Astrocyte (in vitro differentiated cells and primary cell): ENCODE measurements at places on chromosomes 5 and 9.
A peak's percentile ranks its signal among the peaks of the same experiment; 100 is the strongest.

- peak; percentile 58 for DNase-seq
Observed at GRCh38 chr9:92954049-92954861, 6.9 kb downstream of the FGD3 start.

- no peak for DNase-seq
Observed at GRCh38 chr9:128770286-128771030, 1.3 kb downstream of the ZER1 start.

GRCh38 chr5:134567641-134568336 lies 42.3 kb downstream of the JADE2 start:
- DNase-seq, result peak; percentile 46

DNA sequence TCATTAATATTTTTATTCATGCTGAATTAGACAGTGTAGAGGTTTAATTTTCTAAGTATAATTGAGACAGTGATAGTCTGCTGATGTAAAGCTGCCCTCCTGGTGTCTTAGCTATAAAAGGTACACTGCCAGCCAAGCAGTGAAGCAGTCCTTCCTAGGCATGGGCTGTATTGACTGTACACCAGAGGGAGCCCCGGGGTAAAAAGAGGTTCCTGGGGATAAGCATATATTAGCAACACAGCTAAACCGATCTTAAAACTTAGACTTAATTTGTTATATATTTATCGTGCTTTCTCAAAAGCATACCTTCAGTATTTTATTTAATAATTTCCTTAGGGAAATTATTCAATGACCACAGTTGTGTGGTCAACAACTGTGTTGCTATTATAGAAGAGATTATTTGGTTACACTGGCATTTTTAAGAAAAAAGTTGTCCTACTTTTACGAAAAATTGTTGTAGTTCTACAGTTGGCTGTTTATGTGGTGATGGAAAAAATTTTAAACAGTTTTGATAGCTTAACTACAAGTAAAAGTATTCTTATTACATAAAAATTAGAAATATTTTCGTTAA lies 68.8 kb downstream of the ELL2 start:
- DNase-seq, result no peak

DNA sequence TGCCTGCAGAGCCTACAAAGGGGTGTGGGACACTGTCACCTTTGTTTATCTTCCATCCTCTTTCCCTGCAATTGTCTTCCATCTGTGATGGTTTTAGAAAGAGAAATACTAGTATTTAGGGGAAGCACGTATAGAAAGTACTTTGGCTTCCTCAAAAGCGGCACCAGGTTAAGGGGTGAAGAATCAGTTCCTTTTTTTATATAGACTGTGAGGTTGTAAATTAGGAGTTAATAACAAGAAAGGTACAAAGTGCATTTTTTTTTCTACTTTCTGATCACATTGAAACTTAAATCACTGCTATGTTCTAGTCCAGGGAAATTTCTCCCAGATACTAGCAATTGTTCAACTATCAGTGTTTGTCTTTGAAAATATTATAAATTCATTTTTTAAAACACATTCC lies 219.3 kb downstream of the CEMIP2 start:
- DNase-seq, result no peak

DNA sequence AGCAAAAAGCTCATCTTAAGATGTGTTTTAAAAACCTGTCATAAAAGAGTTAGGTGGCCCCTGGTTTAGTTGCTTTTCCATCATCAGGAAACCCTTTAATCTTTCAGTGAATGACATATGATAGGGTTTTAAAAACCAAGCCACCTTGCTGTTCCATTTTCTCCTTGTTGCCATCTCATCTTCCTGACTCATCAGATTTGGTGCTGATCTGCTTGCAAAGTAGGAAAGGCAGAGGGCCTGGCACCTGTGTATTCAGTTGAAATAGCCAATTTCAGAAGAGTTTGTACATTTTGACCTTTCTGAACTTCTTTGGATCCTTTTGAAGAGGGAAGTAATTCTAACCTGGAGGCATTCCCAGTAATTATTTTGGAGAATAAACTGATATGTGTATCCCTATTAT lies 272.7 kb downstream of the CD180 start:
- no peak for DNase-seq

GRCh38 chr5:174386306-174386705 lies 338.1 kb upstream of the MSX2 start:
- DNase-seq, result peak; percentile 95

DNA sequence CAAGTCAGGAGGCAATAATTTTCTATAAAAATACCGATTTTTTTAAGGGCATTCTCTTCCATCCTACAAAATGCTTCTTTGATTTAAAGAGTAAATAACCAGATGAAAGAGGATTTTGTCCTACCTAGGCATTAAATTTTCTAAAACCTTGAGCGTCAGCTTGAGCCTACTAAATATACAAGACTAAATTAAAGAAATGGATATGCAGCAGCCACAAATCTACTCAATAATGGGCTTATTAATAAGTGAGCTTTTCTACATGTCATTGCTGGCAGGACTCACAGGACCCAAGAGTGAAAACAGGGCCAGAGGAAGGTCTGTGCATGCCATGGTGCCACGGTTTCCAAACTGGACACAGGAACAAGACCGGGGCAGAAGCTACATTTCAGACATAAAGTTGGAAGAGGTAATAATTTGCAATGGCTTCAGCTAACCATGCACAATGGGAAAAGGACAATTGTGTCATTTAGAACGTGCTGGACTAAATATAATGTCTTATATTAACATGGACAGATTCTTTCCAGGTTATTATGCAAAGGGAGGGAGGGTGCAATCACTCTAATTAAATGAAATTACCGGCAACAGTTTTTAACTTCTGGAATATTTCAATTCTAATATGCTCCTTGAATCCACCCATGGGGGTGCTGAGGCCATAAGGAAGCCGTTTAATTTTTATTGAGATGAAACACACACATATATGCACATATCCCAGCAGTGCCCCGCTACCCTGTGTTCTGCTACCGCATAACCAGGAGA lies 5.2 kb downstream of the WHRN start:
- DNase-seq, result no peak

DNA sequence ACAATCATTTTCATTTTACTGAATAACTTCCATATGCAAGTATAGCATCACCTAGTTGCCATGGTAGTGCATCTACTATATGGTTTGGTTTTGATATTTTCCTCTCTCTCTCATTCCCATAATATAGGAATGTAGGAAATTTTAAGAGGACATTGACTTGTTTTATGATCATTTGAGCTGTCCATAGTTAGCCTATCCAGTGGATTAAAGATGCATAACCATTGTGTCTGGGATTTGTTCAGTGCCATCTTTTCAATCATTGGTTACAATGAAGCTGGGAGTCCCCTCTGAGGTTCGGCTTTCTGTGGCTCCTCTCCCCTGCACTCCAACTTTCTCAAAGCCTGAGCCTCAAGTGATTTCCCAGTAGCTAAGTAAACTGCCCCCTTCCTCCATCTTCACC lies 458.5 kb downstream of the RAB3C start:
- DNase-seq, result no peak

DNA sequence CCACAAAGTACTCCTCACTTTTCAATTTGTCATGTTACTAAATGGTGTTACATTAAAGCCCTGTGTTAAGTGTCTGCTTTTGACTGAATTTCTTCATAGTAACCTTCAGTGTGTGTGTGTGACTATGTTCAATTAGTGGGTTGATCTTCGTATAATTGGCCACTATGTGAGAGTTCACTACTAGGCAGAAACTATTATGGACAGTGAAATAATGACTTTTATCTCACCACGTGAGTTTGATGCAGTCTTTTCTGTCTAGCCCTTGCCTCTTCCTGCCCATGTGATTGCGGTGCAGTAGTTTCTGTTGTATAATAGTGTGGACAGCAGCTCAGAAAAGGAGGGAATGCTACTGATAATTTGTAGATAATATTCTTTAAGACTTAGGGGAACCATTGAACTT lies 1.8 kb upstream of the MAML1 start:
- no peak for DNase-seq

- DNase-seq, result peak; percentile 33
Observed at GRCh38 chr5:142151436-142152383, 43.1 kb downstream of the NDFIP1 start.

DNA sequence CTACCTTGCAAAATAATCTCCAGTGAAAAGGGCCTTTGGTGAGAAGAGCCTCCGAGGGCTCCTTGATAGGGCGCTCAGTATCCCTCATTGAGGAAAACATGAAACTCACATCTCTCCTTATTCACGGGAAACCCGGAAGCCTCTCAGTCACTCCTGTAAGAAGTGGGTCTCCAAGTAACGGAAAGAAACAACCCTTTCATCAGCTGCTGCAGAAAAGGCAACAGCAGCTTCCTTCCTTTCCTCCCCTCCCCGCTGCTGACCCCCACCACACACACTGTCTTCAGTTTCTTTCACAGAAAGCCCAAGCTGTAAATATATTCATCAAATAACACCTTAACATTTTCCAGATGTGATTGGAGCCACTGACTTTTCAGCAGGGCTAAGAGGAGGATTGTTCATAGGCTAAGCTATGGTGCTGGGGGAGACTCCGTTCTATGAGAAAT lies 81.4 kb downstream of the C9orf152 start:
- no peak for DNase-seq

DNA sequence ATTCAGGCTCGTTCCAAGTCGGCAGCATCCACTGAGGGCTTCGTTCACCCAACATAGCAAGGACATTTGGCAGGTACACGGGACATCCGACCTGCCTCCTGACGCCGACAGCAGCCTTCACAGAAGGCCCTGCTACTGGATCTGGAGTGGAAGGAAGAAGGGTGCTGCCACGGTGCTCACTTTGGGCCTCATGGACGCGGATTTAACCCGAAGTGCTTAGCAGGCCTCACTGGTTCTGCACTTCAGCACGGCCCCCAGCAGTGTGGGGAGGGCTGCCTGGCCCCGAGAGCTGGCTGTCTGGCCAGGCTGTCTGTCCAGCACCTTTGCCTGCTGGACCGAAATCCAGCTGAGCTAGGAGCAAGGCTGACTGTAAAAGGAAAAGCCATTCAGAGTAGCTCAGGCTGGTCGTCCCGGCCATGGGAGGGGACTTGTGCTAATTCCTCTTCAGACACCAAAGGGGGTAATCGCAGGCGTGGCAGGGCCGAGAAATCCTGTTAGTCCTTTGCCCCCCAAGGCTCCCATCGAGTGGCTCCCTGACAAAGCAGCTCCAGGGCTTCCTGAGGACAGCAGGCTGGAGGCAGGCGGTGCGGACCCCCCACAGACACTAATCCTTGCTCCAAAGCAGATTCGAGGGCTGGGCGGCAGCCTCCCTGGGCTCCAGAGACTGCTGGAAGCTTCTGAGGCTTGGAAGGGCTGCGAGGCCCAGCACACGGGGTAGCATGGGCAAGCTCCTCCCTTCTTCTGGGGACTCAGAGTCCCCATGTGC lies 11.1 kb upstream of the RXRA start:
- no peak for DNase-seq

DNA sequence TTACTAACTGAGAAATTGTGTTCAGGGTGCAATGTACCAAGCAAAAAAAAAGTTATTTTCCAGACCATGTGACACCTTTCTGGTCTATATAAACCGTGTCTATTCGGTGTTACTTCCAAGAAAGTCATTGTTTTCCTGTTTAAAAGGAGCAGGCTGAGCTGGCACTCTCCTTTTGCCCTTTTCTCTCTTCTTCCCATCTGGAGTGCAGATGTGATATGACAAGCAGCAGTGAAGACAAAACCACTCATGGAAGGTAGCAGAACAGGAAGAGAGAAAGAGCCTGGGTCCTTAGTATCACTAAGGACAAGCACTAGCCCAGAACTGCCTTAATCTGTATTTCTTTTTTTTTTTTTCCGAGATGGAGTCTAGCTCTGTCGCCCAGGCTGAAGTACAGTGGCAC lies 25.6 kb downstream of the LYRM7 start:
- DNase-seq, result no peak

DNA sequence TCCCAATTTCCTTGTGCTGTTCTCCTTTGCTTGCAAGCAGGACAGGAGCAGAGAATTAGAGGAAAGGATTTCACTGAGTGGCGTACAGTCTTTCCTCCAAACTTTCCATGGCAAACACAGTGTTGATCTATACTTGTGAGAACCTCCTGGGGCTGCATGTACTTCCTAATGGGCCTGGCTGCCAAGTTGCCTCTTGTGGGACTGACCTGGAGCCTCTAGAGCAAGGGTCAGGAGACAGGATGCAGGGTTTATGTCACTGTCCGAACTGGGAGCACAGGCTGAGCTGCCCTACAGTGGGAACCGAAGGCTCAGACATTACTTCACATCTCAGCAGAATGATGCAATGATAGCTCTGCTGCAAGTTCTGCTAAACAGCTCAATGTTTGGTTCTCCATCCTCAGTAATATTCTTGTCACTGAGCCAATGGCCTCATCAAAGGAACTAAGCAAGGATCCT lies 102.3 kb downstream of the ENC1 start:
- DNase-seq, result no peak

DNA sequence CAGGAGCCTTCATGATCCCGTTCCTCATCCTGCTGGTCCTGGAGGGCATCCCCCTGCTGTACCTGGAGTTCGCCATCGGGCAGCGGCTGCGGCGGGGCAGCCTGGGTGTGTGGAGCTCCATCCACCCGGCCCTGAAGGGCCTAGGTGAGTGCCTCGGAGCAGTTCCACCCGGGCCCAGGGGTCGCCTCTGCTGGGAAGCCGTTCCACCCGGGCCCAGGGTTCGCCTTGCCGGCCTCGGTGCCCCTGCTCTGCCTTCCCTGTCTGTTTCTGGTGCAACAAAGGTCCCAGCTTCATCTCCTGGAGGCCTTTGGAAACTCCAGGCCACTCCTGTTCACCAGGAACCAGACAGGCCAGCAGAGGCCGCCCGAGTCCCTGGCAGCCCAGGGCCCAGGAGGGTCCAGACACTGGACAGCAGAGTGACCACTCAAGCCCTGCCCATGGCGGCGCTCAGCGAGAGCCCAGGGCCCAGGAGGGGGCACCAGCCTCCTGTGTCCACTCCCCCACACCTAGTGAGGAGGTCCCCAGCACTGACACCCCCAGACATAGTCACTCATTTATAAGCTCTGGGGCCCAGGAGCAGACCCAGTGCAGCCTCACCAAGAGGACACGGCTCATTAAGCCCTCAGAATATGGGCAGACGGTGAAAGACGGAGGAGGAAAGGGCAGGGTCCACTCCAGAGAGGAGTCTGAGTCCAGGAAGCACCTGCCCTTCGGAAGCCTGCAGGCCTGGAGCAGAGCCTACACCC lies 7.5 kb downstream of the SLC6A19 start:
- DNase-seq, result no peak

DNA sequence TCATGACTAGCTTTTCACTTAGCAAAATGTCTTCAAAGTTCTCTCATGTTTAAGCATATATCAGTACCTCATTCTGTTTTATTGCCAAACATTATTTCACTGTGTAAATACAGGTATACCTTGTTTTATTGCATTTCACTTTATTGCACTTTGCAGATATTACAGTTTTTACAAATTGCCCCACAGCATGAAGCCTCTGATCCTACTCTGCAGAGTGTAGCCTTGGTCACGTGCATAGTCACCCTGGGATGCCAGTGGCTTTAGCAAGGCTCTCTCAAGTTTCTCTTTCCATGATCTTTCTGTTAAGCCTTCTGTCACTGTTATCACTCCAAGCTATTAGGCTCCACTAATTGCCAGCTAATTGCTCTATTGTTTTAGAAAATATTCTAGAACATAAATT lies 182.2 kb upstream of the GRIA1 start:
- no peak for DNase-seq

DNA sequence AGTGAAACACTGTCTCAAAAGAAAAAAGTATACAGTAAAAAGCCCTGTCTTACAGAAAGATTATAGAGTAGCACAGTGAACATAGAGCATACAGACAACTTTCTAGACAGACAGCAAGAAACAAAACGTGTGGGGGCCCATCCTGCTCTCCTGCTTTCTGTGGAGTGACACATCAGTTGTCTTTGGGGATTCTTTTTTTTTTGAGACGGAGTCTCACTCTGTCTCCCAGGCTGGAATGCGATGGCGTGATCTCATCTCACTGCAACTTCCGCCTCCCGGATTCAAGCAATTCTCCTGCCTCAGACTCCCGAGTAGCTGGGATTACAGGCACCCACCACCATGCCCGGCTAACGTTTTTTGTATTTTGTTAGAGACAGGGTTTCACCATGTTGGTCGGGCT lies 14.9 kb downstream of the CDHR2 start:
- no peak for DNase-seq
